ENCODE measurements at places on chromosomes 2 and 18. TPM values are rescaled to one million over a fixed set of nuclear protein-coding genes. Genes with fewer than 3 reads are reported as not detected.

The IL1R2 gene
- 3.9 TPM for total RNA-seq

The MYO3B gene
- not detected for total RNA-seq

The DES gene
- 0.63 TPM for total RNA-seq

The UGT1A10 gene
- 140 TPM for total RNA-seq

The IL36RN gene
- 1.4 TPM for total RNA-seq

The LIPG gene
- 96.0 TPM for total RNA-seq

The TIGD1 gene
- total RNA-seq: 7.0 TPM

The PPP1R1C gene
- not detected for total RNA-seq

The ICOS gene
- not detected for total RNA-seq

The FASTKD1 gene
- 6.9 TPM for total RNA-seq

The DCC gene
- total RNA-seq: not detected

The RASGRP3 gene
- 1.3 TPM for total RNA-seq

The PLEK gene
- total RNA-seq: not detected

The EIF2AK3 gene
- total RNA-seq: 7.9 TPM

The CNDP1 gene
- not detected for total RNA-seq

The XDH gene
- 0.81 TPM for total RNA-seq

The SLC25A12 gene
- total RNA-seq: 10.1 TPM

The KLHL41 gene
- total RNA-seq: not detected

The PJVK gene
- total RNA-seq: 0.23 TPM

The TMEM247 gene
- not detected for total RNA-seq

The TEX44 gene
- not detected for total RNA-seq

The ATP9B gene
- total RNA-seq: 24.9 TPM

The PCARE gene
- total RNA-seq: not detected

The SNORC gene
- 4.9 TPM for total RNA-seq

Measured in HT-29 (cell line).